Heart right ventricle (tissue), 16 donors: ENCODE measurements at places on chromosomes 3 and 15.
A peak's percentile ranks its signal among the peaks of the same experiment; 100 is the strongest.

GRCh38 chr3:193240850-193241706, at the start of gene PLAAT1:
TSS of gene PLAAT1 (plus strand) at chr3:193241222. CDS start at chr3:193255651, 14,429 bp downstream.
- DNase-seq = peak; percentile 79

DNA sequence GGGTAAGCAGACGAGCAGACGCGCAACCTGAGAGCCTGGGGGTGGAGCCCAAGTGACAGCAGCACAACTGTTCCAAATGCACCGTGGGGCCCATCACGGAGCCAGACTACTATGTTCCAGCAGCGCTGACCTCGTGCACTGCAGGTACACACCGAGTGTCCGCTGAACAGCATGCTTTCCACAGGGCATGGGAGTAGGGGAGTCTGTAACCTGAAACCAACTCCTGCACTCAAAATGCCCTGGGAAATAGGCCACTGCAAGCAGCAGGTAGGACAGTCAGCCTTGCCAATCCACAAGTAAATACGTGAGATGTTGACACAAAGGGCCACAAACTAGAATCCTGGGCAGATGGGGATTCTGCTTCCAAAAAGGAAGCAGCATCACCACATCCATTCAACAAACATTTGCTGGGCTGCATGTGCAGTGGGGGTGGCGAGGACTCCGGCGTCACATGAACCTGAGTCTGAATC, 73.9 kb downstream of the TBC1D2B start:
- no peak for DNase-seq

DNA sequence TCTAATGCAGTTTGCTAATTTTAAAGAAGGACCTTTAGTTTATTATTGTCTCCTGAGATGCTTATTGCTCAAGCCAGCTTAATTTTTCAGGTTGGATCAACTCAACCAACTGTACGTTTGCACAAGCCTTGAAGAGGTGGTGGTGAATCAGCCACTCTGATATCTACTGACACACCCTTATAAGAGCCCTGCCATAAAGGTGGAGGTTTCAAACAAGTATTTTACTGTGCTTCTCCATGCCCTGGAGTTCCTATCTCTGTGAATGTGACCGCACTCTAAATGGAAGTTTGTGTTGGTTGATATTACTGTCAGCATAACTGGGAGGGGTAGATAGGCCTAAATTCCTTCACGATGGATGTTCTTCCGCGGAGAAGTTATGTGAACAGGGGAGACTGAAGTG, 297.3 kb upstream of the UBE2E1 start:
- no peak for DNase-seq

DNA sequence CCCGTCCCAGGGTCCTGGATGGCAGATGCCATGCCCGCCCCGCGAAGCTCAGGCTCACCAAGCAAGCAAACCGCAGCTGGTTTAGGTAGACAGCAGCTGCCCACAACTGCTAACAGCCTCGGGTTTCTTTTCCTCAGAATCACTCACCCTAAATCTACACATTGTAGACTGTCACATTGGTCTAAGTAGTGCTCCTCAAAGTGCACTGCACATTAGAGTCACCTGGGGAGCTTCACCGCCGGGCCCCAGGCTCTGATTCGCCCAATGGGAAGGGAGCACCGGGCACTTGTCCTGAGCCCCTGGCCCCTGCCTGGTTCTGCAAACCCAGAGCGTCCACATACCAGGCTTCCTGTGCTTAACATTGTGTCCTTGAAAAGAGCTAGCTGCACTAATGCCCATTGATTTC, 752 bp downstream of the OCA2 start:
- no peak for DNase-seq

DNA sequence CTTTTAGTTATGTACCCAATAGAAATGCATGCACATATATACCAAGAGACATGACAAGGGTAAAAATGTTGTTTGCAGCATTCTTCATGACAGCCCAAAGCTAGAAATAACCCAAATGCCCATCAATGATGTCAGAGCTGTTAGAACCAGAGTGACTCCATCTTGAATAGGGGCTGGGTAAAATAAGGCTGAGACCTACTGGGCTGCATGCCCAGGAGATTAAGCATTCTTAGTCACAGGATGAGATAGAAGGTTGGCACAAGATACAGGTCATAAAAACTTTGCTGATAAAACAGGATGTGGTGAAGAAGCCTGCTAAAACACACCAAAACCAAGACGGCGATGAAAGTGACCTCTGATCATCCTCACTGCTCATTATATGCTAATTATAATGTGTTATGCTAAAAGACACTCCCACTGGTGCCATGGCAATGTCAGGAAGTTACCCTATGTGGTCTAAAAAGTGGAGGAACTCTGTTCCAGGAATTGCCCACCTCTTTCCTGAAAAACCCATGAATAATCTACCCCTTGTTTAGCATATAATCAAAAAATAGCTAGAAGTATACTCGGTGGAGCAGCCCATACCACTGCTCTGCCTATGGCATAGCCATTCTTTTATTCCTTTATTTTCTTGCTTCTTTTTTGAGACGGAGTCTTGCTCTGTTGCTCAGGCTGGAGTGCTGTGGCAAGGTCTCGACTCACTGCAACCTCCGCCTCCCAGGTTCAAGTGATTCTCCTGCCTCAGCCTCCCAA, 32.9 kb downstream of the ZBTB11 start:
- DNase-seq = no peak

DNA sequence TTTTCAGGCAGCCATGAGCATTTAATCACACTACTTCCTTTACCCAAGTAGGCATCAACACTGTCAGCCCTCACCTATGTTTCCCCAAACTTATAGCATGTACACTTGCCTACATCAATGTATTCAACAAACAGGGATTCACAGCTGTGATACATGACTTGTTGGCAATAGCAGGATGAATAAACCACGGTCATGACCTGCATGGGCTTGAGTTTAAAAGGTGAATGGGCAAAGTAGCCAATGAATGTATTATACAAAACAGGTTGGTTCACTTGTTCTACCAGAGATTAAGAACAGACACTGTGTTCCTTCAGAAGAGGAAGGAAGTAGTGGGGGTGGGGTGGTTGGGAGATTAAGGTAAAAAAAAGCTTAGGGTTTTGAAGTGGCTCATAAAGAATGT, 861.9 kb upstream of the SEMA6D start:
- no peak for DNase-seq

DNA sequence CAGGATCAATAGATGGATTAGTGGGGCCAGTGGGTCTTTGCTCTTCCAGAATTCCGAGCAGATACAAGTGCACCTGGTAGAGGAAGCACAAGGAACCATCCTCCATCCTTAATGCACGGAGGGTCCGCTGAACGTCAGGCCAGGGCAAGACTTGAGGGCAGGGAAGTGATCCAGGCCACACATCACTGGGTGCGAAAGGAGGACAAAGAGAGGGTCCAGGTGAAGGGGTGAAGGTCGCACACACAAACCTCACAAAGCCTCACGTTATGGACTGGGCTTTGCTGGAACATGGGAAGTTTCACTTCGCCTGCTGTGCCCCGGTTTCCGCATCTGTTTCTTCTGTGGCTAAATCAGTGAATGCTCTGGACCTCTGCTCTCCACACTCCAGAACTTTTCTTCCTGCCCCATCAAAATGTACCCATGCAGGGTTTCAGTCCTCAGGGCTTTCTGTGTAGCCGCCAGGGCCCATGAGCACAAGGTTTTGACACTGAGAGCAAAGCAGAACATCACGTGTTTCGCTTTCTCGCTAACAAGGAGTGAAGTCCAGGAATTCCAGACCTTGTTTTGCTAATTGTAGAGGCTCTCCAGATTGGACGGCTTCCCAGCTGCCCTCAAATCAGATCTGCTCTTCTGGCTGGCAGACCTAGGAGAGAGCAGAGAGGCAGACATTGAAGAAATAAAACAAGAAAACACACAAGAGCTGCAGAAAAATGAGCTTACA, 56.3 kb downstream of the KLF15 start:
- peak; percentile 40 for DNase-seq

- no peak for DNase-seq
Measured at GRCh38 chr15:82677720-82678323, 30.7 kb upstream of the CPEB1 start.

DNA sequence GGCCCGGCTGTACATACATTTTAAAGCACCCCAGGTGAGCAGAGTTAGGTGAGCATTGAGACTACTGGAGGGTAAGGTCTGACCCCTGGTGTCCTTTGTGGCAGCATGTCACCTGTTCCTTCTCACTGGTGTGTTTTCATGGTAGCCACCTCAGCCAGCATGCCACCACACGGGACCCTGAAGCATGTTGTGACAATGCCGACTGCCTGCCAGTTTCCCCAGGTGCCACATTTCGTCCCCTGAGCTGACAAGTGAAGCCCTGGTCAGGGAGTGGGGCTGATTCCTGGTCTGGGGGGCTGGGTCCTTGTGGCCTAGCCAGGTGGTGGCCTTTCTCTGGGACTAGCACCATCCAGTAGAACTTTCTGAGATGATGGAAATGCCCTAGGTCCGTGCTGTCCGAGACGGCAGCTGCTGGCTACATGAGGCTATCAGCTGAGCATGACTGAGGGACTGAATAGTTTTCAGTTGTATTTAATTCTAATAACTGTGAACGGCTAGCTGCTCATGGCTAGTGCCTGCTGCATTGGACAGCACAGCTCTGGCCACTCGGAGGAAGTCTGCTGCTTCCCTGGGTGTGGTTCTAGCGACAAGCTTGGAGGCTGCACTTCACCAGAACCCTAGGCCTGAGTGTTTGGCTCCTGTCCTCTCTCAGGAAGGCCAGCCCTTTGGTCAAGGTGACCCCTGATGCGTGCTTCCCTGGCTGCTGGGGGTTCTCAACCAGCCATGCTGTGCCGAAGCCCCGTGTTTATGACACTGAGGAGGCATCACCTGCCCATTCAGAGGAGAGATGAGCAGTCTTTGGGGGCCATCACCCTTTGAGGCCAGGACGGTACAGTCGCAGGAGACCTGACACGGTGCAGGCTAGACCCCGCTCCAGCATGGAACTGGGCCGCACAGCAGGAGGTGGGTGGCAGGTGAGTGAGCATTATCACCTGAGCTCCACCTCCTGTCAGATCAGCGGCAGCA, 3.9 kb downstream of the C3orf22 start:
- DNase-seq = no peak

- DNase-seq = no peak
Measured at GRCh38 chr3:106929081-106929480, 448.2 kb upstream of the CCDC54 start.

DNA sequence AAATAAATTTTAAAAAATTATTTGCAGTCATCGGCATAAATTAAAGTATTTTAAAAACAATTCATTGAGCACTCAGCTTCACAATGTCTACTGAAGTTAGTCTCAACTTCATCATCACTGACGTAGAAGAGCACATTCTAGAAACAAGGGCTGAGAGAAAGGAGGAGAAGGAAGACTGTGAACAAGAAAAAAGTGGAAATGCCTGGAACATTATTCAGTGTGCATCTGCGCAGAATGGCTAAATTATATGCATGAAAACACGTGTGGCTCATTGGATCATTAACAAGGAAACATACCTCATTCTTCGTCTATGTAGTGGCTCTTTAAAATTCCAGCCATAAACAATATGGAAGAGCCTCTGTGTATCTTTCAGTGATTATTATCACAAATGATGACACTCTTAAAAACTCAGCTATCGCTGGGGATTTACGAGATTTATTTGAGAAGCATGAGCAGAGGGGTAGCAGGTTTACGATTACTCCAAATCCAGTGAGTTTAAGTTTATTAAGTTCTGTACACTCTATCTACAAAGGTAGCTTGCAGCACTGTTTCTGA, 404.2 kb upstream of the CDIN1 start:
- no peak for DNase-seq

DNA sequence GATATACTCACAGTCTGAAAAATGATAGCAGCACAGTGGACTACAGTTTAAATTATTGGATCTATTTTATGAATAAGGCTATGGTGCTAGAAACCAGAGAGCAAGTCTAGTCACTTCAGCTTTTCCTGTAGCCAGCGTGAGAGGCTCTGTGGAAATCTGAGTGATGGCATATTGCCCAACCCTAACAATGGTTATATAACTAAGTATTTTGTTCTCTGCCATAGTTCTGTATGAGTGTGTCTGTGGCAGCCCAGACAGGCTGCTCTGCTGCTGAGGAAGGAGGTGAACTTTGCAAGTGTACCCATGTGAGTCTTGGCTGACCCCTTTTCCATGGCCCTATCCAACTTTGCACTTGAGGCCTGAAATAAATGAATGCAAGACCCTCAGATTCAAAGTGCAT, 105.7 kb downstream of the LRTM1 start:
- peak; percentile 21 for DNase-seq

DNA sequence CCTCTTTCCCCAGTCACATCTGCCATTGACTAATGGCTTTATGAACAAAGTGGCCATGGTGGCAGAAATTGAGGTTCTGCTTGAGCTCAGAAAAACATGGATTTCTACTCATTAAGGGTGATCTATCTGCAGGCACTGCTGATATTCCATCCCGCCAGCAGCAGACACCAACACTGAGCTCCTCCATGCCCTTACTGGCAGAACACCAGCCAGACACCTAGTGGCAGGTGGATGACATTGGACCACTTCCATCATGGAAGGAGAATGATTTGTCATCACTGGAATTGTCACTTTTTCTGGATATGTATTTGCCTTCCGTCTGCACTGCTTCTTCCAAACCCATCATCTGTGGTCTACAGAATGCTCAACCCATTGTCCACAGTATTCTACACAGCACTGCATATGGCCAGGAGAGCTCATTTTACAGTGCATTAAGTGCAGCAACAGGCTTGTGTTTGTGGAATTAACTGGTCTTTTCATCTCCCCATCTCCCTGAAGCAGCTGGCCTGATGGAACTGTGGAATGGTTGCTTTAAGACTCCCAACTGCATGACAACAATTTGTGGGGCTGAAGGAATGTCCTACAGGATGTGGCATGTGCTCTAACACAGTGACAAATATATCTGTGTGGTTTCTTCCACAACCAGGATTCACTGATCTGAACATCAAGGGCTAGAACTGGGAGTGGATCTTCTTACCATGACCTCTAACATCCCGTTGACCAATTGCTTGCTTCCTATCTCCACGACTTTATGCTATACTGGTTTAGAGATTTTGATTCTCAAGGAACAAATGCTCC, 103.4 kb downstream of the WNT7A start:
- DNase-seq = no peak

- DNase-seq = no peak
Measured at GRCh38 chr15:99438224-99438585, 127.6 kb upstream of the MEF2A start.
